Activated T-helper 1 cell treated with anti-CD3 and anti-CD28 coated beads, Interleukin-12 subunit alpha, Interleukin-12 subunit beta, Interleukin-2, Interleukin-4 antibody, amounts not matched to agents 30 ng/mL and 10 ng/mL and 1 ng/mL, durations not matched to agents 14 hours and 24 hours and 36 hours (primary cell): ENCODE measurements at places on chromosomes 7 and 10. TPM values are rescaled to one million over a fixed set of nuclear protein-coding genes. Genes with fewer than 3 reads are reported as not detected.

Gene TET1
- total RNA-seq: 0.71 and 0.73 TPM in 2 replicates

Gene SLC26A4
- total RNA-seq: 7.2 and 7.9 TPM in 2 replicates

Gene CFAP46
- not detected in 2 replicates for total RNA-seq

Gene PROSER2
- total RNA-seq: 0.29 and 0.39 TPM in 2 replicates

DNA sequence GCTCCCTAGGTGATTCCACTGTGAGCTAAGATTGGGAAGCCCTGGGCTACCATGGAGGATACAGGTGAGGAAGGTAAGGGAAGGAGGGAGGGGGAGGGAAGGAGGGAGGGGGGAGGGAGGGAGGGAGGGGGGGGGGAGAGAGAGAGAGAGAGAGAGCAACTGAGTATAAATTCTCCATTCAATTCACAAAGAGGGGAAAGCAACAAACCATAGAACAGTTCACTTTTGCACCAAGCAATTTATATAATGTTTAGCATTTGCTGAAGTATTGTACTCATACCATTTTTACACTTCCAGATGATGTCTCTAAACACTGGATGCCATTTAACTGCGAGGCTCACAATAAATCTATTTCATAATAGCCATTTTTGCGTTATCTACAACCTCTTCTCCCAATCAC is 118.3 kb downstream of the COL28A1 start:
- DNase-seq: no peak

- no peak for DNase-seq
These were observed 22.5 kb downstream of the CCDC186 start for GRCh38 chr10:114151486-114151885.

- DNase-seq: no peak
These were observed 43.8 kb upstream of the CSTF2T start for GRCh38 chr10:51743146-51743545.

DNA sequence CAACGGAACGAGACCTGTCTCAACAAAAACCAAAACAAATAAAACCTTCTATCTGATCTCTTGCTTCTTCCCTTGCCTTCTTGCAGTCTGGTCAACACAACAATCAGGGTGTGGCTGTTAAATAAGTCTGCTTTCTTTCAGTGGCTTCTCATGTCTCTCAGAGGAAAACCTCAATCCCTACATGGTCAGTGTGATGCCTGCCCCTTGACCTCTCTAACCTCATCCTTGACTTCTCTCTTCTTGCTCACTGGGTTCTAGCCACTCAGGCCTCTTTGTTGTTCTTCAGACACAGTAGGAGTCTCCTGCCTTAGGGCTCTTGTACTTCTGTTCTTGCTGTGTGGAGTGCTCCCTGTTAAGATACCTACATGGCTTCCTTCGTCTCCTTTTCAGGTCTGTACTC is 220.4 kb downstream of the SDHAF3 start:
- no peak for DNase-seq

DNA sequence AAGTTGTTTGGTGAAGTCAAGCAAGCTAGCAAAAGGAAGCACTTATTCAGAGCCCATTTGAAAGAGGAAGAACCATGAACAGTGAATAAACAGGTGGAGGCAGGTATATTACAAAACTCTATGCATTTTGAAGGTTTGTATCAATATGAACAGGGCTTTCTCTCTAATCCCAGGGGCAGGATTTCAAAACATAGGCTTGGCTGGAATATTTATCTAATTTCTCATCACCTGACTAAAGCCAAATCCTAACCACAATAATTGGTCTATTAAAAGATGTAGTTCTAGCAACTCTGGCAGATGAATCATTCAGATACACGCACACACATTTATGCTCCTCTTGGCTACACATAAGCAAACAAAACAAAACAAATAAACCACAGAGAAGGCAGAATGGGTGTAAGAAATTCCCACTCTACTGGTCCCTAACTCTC is 554.4 kb downstream of the INHBA start:
- DNase-seq: no peak

DNA sequence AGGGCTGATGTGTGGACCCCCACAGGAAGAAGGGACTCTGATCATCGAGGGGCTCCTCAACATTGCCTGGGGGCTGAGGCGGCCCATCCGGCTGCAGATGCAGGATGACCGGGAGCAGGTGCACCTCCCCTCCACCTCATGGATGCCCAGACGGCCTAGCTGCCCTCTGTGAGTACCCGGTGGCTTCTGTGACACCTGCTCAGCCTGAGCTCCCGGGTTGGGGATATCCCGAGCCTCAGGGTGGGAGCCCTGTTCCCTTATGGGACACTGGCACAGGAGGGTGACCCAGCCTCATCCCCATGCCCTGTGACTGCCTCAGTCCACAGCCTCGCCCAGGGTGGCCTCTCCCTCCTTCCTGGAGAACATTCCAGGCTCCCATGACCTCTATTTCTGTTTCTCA is 3.9 kb upstream of the DEPP1 start:
- DNase-seq: no peak

DNA sequence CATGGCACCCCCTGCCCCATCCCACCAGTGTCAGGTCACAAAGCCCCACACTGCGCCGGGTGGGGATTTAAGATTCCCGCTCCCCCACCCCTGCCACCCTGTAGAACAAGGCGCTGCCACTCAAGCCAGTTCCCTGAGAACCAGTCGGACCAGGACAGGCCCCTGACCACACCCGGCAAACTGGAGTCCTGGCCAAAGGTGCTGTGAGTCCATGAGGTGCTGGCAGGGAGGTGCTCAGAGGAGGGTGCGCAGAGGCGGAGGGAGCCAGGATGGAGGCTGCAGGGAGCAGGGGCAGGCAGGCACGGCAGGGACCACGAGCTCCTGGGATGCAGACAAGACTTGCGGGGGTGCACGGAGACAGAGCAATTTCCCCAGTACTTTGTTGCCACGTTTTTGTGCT is 19.7 kb upstream of the GDI2 start:
- DNase-seq: no peak

GRCh38 chr7:29488977-29489376 is 74.7 kb upstream of the PRR15 start:
- no peak for DNase-seq
